ENCODE measurements at places on chromosomes 3 and 15.

- DNase-seq: no peak
Observed at GRCh38 chr3:96300743-96301142, 513.7 kb upstream of the EPHA6 start.

GRCh38 chr3:165195640-165196576, at the start of gene SLITRK3:
Gene SLITRK3 (minus strand): TSS chr3:165196384. CDS start chr3:165190830, 5,554 bp downstream.
- peak; percentile 40 for DNase-seq

DNA sequence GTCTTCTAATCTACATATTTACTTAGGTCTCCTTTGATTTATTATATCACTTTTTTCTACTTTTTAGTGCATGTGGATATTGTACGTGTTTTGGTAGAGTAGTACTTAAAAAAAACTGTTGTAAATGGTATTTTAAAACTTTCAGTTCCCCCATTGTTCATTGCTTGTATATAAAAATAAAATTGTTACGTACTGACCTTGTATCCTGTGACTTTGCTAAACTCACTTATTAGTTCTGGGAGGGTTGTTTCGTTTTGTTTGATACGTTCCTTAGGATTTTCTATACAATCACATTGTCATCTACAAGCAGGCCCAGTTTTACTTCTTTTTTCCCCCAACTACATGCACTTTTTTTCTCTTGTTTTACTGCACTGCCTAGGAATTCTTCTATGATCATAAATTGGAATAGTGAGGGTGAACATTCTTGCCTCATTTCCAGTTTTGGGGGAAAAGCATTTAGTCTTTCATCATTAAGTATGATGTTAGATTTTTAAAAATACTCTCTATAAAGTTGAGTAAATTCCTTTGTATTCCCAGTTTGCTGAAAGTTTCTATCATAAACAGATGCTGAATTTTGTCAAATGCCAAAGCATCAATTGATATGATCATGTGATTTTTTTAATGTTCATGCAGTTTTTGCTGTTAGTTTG, 33.5 kb upstream of the ACKR4 start:
- no peak for DNase-seq

- DNase-seq: no peak
Observed at GRCh38 chr3:53551324-53551723, 56.9 kb downstream of the CACNA1D start.

GRCh38 chr3:171977860-171978259, 61.5 kb upstream of the FNDC3B start:
- no peak for DNase-seq

- no peak for DNase-seq
Observed at GRCh38 chr3:11224870-11225229, 47.3 kb upstream of the ATG7 start.

GRCh38 chr15:52679232-52680040, at the start of gene ATOSA:
Gene ATOSA (minus strand): TSS chr15:52679388. CDS start chr15:52678021, 1,367 bp downstream.
- peak; percentile 90 for DNase-seq

DNA sequence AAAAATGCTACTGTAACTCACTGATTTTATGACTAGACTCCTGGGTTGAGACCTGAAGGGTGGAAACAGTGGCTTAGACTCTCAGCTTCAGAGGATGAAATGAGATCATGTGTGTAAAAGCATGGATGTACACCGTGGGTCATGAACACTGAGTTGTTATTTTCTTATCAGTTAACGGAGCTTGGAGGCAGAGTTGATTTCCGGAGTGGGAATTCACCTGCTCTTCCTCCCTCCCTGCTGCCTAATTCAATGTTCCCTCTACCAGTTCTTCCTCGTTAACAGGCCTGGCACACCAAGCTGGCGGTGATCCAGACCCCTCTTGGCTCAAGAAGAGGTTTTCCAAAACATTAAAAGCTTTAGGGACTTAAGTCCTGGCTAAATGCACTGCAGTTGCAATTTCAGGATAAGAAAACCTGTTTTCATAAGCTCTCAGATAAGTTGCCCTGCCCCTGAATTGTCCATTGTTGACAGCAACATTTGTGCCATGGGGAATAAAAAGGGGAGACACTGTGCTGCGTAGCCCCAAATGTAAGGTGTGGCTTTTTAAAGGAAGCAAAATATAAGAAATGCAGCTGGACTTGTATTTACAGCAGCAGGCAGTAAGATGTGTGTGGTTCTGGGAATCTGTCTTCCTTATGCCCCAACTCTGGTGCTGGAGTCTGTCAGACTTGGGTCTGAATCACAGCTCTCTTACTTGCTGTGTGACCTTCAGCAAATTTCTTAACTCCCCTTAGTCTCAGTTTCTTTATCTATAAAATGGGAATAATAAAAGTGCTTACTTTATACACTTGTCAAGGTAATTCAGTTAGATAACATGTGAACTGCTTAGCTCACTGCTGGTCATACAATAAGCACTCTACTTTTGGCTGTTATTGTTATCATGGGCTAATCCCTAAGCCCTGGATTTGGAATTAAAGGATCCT, 9.9 kb downstream of the PDIA5 start:
- DNase-seq: no peak

- DNase-seq: no peak
Observed at GRCh38 chr3:196643201-196643749, 3.8 kb downstream of the NRROS start.
